ENCODE measurements at places on chromosomes 2 and 18.

DNA sequence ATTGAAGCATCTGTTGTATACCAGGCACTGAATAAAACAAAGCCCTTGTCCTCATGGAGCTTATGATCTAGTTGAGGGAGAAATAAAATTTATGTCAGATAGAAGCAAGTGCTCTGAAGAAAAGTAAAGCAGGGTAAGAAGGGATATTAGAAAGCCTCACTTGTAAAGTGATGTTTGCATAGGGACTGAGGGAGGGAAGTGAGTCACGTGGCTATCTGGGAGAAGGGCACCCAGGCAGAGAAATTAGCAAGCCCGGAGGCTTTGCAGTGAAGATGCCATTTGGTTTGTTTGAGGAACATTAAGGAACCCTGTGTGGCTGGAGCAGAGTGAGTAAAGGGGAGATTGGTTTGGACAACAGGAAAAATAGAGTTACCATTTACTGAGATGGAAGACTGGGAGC is 52.1 kb downstream of the RBBP8 start:
- DNase-seq = no peak

GRCh38 chr2:97848306-97848705 is 134.9 kb downstream of the ZAP70 start:
- no peak for DNase-seq

DNA sequence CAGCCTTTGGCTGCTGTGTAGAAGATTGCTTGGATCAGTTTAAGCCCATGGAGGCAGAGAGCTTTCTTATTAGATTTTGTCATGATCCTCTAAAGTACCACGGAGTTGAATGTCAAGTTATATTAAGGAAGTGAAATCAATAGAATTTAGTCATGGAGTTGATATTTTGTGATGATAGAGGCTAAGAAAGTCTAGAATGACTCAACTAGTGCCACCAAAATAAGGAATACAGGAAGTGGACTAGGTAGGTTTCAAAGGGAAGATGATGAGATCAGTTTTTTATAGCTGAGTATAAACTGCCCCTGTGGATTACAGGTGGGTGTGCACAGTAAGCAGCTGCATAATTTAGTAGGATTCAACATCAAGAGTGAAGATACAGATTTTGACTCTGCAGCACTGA is 25.2 kb downstream of the FBXO36 start:
- DNase-seq = no peak

DNA sequence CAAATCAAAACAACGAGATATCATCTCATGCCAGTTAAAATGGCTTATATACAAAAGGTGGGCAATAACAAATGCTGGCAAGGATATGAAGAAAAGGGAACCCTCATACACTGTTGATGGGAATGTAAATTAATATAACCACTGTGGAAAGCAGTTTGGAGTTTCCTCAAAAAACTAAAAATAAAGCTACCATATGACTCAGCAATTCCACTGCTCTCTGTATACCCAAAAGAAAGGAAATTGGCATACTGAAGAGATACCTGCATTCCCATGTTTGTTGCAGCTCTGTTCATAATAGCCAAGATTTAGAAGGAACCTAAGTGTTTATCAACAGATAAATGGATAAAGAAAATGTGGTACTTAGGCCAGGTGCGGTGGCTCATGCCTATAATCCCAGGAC is 124.8 kb downstream of the MSTN start:
- no peak for DNase-seq

GRCh38 chr18:2186967-2187366 is 384.3 kb downstream of the METTL4 start:
- DNase-seq = no peak

DNA sequence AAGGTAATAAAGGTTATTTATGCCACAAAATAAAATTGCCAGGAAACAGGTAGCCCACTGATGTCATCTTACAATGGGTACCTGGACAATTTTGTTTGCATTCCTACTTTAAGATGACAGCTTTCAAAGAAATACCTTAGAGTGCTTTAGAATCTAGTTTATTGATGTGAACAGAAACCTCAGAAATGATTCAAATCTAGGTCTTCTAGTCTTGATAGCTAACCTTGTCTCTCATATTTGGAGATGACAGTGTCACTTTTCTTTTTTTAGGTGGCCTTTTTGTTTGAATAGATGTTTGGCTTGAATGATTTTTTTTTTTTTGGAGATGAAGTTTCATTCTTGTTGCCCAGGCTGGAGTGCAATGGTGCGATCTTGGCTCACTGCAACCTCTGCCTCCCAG is 69.1 kb downstream of the PIK3C3 start:
- DNase-seq = no peak

GRCh38 chr18:62091487-62092120 is 95.3 kb downstream of the PIGN start:
- no peak for DNase-seq

- DNase-seq = no peak
These were observed 339.7 kb upstream of the SLC14A2 start for GRCh38 chr18:45275367-45276113.

GRCh38 chr2:69309351-69310110 is 77.5 kb downstream of the GFPT1 start:
- DNase-seq = peak; percentile 73

DNA sequence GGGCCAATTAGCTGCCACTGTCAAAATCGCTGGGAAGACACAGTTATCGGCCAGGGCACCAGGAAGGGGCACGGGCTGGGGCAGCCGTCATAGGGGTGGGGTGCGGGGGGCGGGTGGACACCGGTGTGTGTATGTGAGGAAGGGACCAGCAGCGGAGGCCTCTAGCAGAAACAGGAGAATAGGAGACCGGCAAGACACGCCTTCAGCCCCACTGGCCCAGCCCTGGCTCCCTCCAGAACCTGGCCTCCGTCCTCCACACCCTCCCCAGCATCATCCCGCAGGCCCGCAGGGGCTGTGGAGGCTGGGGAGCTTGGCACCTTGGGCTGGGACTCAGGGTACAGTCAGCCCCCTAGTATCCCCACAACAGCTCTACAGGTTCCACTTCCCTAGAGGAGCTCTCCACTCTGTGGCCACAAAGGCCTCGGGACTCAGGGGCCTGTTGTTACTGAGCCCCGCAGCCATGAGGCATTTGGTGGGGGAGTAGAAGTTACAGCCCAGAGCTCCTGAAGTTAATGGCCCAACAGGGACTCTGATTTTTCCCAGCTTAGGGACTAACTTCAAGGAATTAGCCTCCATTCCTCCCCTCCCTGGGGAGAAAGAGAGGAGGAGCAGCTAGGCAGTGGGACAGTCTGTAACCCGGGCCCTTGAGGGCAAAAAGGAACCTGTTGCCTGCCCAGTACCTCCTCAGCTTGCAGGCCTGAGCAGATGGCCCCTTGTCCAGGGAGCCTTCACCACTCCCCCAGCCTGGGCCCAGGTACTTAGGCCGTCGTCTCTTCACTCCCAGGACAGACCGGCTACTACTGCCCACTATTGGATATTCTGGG is 19.9 kb downstream of the SH2D6 start:
- peak; percentile 68 for DNase-seq

- DNase-seq = no peak
These were observed 30.4 kb upstream of the GMCL1 start for GRCh38 chr2:69798909-69799526.

GRCh38 chr2:31337860-31338259 is 76.7 kb downstream of the XDH start:
- no peak for DNase-seq

- no peak for DNase-seq
These were observed 288.1 kb downstream of the RNF144A start for GRCh38 chr2:7205151-7205830.

DNA sequence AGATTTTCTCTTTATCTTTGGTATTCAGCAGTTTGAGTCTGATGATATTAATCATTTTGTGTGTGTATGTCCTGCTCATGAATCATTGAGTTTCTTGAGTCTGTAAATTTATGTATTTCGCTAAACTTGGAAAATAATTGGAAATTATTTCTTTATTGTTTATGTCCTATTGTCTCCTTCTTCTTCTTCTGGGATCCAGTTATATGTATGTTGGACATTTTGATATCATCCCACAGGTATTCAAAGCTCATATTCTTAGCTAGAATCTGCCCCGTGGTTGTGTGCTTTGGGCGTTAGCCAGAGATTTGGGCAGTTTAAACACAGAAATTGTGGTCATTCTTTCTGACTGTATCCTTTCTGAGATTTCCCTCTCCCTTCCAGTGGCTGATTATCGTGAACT is 243.0 kb upstream of the SPRED2 start:
- DNase-seq = no peak

DNA sequence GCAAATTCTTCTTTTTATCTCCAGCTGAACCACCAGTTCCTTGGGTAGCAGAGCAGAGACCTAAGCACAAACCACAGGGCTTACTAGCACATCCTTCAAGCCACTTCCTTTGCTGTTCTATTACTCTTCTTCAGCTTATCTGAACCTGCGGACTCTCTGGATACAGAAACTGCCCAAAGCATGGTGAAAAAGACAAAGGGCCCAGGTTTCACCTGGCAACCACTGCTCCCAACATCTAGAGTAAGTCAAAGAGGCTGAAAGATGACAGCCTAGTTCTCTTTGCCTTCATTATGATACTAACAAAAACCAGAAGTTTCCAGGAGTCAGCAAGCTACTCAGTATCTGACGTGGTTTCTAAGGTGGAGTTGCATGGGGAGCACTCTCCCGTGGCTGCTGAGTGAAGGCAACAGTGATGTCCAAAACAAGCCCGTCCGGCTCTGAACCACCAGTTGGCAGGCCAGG is 43.4 kb downstream of the KANSL3 start:
- DNase-seq = no peak

DNA sequence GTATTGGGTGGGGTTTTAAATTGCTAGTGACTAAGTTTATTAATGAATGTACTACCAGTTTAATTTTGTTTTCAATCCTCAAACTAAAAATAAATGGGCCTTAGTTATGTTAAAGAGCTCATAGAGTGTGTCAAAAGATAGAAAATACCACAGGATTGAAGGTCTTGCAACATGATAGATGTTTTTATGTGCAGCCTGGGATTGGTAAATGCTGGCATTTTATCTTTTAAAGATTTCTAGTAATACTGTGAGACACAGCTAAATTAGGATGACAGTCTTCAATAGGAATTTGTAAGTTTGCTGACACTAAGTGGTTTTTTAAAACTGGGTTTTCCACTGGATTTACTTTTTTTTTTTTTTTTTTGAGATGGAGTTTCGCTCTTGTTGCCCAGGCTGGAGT is 122.3 kb downstream of the HAUS1 start:
- DNase-seq = no peak

DNA sequence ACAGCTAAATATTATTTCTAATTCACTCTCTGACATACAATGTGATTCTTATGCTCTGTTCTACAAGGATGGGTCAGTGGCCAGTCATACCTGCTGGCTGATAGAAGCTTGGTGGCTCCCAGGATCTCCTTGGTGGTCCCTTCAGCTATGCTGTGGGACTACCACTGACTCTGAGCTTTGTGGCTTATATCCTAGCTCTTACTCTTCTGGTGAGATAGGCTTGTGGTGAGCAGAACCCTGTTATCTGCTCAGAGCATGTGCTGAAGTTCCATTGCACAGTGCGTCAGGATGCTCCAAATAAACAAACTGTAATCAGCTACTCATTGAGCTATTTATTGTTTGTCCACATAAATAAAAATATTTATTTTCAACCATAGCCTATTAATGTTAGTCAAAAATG is 51.7 kb downstream of the MFSD6 start:
- DNase-seq = no peak

- no peak for DNase-seq
These were observed 83.3 kb upstream of the PNPT1 start for GRCh38 chr2:55776966-55777365.

DNA sequence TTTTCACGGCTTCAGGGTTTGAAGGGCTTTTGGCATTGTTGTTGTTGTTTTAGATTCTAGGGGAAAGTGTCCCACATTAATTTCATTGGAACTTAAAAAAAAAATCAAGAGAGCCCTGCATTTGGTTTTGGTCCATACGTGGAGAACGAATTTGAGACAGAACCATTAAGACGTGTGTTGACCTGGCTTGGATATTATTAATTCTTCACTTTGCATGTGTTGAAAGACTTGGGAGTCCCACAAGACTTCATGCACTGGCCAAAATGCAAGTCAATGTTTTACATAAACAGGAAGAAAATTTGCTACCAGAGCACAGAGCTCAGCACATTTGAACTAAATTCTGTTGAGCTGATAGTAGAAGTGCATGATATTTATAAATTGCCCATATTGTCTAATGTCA is 761.2 kb upstream of the ACVR2A start:
- DNase-seq = no peak

DNA sequence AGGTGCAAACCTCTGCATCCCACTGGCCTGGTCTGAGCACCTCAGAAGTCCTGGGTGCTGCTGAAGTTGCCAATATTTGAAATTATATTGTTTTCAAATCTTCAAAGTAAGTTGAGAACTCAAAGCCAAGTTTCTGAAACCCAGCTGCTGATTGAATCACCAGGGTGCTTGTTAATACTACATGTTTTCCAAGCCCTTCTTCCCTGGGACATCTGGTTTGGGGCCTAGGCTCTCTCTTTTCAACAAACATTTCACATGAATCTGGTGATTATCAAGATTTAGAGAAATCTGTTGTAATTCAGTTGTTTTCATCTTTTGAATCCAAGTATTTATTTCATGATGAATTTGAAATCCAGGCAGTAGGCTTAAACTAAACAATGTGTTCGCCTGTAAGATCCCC is 24.4 kb downstream of the MLPH start:
- DNase-seq = no peak

- peak; percentile 9 for DNase-seq
These were observed 199.8 kb upstream of the HDAC4 start for GRCh38 chr2:239600650-239601049.

DNA sequence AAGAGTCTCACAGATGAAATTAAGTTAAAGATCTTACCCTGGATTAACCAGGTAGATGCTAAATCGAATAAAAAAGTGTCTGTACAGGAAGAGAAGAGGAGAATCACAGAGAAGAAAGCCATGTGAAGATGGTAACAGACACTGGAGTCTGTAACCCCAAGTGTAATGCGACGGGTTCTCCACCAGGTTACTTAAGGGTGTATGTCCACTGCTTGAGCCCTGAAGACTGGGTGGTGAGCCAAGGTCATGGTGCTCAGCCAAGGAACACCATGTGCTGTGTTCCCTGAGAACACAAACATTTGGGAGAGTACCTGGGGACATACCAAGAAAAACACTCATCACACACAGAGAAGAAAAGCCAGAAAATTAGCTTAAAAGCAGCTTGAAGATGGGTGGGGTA is 8.2 kb upstream of the ACADL start:
- no peak for DNase-seq

DNA sequence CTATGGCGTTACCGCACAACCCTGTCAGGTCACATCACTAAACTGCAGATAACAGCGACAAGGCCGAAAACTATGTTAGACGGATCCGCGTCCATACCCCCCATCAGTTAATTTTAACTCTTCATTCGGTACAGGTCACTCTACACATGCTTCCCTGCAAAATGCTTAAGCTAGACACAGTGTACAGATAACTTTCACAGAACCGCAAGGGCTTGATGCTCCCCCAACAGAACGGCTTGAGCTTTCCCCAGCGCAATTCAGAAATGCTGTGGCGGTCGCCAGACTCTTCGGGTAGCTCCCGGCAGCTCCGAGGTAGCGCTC is 283 bp upstream of the RBBP8 start:
- DNase-seq = no peak
